ENCODE measurements at places on chromosomes 12 and 14.
A peak's percentile ranks its signal among the peaks of the same experiment; 100 is the strongest.

- no peak for DNase-seq
Observed at GRCh38 chr12:124392271-124392666, 97.4 kb downstream of the RFLNA start.

GRCh38 chr14:71286126-71286525 lies 378.9 kb downstream of the PCNX1 start:
- DNase-seq, result no peak

DNA sequence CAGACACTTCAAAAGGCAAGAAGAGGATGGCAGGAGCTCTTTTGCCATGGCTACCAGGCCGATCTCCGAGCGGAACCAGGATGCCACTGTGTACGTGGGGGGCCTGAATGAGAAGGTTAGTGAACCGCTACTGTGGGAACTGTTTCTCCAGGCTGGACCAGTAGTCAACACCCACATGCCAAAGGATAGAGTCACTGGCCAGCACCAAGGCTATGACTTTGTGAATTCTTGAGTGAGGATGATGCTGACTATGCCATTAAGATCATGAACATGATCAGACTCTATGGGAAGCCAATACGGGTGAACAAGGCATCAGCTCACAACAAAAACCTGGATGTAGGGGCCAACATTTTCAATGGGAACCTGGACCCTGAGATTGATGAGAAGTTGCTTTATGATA lies 9.8 kb downstream of the GARIN2 start:
- DNase-seq, result no peak

DNA sequence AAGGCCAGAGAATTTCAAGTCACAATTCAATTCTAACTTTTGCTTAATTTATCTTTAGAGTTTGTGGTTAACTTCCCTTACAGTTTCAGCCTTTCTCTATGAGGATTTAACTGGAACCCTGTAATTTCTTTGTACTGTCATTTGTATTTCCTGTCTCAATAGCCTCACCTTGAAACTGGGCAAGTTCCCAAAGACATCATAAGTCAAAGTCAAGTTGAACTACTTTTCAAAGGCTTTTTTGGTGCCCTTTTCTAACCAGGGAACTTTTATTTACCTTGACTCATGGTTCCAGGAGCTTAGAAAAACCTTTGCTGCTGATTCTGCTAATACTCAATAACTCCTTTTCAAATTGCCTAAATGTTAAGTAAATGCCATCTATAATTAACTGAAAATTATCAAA lies 200.8 kb upstream of the KRR1 start:
- no peak for DNase-seq

GRCh38 chr12:7108796-7109571 lies at the start of gene C1RL:
Gene C1RL (minus strand): TSS chr12:7109214. CDS start chr12:7109180, 34 bp downstream.
- peak; percentile 72 for DNase-seq

GRCh38 chr14:22296722-22297121 lies 292.3 kb downstream of the DAD1 start:
- no peak for DNase-seq

- no peak for DNase-seq
Observed at GRCh38 chr12:96198965-96199364, 4.8 kb downstream of the ELK3 start.

- DNase-seq, result no peak
Observed at GRCh38 chr12:75692876-75693275, 181.5 kb upstream of the KRR1 start.

DNA sequence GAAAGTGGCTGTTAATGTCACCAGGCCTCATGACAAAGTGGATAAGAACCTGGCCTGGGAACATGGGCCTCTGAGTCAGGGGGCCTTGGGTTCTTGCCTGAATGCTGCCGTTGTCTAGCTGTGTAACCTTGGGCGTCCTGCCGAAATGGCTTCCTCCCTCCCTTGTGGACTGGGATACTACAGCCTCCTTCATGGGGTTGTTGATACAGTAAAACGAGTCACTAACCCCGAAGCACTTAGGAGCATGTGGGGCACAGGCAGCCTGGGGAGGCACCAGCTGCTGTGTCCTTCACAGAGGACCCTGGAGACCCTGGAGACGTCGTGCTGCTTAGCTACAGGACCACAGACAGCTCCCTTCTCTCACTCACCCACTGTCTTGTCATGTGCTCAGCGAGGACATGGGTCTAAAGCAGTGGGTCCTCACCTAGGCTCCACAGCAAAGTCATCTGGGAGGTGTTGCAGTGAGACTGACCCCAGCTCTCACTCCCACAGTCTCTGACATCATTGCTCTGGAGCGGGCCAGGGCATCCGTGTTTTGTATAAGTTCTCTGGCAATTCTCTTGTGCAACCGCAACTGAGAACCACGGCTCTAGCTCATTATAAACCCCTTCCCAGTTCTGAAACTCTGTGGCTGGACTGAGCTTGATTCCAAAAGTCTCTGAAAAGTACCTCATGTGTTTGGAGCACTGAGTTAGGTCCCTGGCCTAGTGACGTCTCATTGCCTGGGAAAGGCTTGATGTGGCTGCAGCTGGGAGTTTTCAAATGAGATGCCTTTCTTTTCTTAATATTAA lies 42.1 kb downstream of the SERPINA3 start:
- no peak for DNase-seq

DNA sequence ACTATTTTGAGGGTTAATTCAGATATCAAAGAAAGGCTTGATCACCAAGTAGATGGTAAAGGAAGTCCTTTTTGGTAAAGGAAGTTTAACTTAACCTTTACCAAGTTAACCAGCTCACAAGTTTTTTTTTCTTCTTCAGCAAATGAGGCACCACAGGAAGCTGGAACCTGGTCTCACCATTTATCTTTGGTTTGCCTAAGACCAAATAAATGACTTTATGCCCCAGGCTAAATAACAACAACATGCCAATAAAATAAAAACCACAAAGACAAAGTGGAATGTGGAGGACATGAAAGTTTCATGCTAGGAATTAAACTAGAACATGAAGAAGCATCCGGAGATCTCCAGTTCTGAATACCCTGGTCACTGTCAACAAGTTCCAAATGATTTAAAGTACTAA lies 116.8 kb upstream of the PRICKLE1 start:
- no peak for DNase-seq

DNA sequence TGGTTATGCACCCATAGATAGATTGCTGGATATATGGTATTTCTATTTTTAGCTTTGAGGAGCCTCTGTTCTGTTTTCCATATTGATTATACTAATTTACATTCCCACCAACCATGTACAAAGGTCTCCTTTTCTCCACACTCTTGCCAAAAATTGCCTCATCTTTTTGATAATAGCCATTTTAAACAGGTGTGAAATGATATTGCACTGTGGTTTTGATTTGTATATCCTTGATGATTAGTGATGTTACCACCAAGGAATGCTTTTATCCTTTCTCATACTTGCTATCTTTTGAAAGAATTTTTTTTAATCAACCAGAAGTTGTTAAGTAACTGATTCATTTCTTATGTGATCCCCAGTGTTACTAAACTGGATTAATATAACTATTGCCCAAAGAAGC lies 60.0 kb downstream of the BBS10 start:
- DNase-seq, result no peak

DNA sequence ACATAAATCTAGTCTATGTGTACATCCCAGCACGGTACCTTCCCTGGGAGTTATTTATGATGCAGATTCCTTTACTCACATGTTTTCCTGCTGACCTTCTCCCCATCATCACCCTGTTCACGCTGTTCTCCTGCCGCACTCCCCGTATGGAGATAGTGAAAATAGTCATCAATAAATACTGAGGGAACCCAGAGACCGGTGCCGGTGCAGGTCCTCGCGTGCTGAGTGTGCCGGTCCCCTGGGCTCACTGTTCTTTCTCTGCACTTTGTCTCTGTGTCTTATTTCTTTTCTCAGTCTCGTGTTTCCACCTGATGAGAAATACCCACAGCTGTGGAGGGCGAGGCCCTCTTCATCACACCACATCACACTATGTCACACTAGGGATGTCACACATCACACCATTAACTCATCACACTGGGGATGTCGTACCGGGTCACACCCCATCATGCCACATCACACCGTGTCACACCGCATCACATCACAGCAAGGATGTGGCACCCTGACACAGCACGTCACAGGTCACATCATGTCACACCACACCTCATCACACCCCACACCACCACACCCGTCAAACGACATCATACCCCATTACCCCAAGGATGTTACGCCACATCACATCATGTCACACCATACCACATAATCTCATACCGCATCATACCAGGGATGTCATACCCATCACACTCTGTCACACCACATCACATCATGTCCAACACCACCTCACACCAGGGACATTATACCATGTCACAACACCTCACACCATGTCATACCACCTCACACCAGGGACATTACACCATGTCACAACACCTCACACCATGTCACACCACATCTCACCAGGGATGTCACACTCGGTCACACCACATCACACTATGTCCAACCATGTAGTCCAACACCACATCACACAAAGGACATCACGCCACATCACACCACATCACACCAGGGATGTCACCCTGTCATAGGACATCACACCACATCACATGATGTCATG lies 207.0 kb downstream of the TMEM121 start:
- DNase-seq, result no peak

DNA sequence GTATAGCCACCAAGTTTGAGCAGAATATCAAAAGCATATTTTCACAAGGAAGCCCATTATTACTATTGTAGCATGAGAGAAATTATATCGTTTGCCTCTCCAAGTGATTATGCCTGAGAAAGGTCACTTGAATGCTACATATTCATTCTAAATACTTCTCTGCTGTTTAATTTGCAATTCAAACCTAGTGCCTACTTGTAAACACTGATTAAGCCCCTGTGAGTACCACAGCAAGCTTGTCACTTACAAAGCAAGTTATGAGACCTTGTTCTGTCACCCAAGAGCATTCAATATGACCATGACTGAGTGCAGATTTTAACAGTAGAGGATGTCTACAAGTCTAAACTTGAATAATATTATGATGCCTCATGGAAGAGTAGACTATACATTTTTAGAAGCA lies 124.7 kb upstream of the SSTR1 start:
- DNase-seq, result no peak

DNA sequence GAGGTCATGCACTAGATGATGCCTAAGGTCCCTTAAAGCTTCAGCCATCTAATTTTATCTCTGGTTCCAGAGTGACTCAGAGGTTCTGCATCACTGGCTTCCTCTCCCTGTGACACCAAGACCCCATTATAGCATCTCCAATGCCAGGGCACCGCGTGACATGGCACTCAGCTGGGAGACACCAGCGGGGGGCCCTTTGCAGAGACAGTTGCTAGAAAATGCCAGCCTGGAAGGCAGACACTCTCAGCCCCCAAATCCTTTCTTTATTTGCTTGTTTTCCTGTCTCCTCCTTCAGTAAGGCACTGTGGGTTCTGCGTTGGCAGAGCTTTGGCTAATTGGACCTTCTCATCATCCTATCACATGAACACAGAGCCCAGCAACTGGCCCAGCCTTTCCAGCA lies 123.5 kb upstream of the VRK1 start:
- no peak for DNase-seq

DNA sequence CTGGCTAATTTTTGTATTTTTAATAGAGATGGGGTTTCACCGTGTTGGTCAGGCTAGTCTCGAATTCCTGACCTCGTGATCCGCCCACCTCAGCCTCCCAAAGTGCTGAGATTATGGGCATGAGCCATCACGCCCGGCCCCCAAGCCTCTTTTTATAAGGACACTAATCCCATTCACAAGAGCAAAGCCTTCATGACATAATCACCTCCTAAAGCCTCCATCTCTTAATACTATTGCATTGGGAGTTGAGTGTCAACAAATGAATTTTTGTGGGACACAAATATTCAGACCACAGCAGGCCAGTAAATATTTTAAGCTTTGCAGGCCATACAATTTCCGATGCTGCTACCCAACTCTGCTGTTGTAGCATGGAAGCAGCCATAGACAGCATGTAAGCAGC lies 10.9 kb downstream of the RNF212B start:
- no peak for DNase-seq

DNA sequence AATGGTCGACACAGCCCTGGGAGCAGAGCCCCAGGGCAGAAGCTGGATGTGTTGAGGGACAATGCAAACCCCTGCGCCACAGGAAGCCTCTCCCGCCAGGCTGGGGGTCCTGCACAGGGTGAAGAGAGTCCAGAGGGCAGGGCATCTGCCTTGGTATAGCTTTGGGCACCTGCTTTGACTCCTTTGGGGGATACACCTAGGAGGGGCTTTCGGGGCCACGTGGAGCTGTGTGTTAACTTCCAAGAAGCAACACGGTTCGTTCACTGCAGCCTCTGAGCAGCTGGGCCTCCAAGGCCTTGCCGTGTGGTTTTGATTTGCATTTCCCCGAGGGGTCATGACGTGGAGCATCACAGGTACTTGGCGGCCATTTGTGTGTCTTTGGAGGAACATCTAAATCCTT lies 5.8 kb upstream of the PUS1 start:
- no peak for DNase-seq

DNA sequence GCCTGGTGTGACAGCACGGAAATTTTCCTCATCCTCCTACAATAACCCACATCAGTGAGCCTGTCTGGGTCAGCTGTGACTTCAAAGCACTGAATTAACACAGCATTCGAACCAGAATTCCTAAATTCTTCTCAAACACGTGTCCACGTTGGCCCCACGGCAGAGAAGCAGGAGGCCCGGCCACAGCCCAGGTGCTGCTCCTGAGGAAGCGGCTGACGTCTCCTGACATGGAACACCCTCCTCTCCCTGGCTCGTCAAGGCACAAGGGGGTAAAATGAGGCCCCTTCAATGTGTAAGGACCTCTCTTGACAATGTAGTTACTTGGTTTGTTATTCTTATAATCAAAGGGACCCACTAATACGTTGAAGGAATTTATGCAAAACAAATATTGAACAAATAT lies 156.3 kb upstream of the GSC start:
- DNase-seq, result no peak

DNA sequence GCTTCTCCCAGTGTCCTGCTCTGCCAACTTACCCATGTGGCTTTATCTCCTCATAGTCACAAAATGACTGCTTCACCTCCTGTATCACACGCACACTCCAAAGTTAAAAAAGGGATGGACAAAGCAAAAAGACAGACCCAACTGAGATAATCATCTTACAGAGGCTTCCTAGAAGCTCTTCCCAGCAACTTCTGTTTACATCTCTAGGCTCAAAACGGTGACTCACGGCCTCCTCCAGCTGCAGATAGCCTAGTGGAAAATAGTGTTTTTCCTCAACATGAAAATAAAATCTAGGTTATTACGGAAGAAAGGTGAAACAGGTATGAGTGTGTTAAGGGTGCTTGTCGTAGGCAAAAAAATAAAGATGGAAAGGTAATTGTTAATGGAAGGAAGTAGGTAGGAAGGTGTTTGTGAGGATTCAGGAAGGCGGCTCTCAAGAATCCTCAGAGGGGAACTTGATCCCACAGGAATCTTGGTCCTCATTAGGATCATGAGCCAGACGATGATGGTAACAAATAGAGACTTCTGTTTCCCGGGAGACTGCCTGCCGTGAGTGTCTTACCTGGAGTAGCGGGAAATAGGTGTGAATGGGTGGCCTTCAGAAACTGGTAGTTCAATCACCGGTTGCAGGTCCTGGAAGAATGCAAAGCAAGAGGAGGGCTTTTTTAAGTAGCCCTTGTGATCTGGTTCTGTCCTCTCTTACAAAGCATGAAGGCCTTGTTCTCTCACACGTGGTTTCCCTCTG lies 487.5 kb upstream of the TMEM132C start:
- DNase-seq, result no peak

- no peak for DNase-seq
Observed at GRCh38 chr12:4881266-4882064, 28.2 kb upstream of the KCNA1 start.

GRCh38 chr14:21215879-21216251 lies 53.4 kb downstream of the HNRNPC start:
- no peak for DNase-seq

GRCh38 chr14:88613552-88614010 lies 50.7 kb downstream of the ZC3H14 start:
- DNase-seq, result no peak

Data from smooth muscle cell of the brain vasculature (primary cell).